ENCODE measurements at places on chromosomes 16 and 17. TPM values are rescaled to one million over a fixed set of nuclear protein-coding genes. Genes with fewer than 3 reads are reported as not detected.

DNA sequence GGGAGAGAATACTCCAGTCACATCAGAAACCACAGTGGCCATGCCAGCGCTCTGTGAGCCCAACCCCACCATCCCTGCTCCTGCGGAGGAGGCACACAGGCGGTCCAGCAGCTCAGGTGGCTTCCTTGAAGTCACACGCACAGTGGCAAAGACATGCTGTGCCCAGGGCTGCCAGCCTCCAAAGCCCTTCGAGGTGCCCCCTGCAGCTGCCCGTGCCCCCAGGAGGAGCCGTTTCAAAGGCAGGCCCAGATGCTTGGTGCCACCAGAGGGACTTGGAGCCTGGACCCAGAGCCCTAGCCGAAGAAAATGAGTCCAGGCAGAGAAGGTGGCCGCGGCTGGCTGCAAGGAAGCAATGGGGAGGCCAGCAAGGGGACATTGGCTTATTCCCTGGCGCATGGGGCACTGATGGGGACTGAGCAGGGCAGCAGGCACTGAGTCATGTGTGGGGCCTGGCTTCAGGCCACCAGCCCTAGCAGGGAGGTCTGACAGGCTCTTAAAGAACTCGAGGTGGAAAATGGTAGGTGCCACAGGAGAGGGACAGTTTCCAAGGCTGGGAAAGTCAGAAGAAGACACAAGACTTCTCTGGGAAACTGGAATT, 17.2 kb upstream of the CACNG1 start:
- peak; percentile 21 for DNase-seq

- DNase-seq, result no peak
Observed at GRCh38 chr16:1932050-1933028, 10.7 kb downstream of the MSRB1 start.

DNA sequence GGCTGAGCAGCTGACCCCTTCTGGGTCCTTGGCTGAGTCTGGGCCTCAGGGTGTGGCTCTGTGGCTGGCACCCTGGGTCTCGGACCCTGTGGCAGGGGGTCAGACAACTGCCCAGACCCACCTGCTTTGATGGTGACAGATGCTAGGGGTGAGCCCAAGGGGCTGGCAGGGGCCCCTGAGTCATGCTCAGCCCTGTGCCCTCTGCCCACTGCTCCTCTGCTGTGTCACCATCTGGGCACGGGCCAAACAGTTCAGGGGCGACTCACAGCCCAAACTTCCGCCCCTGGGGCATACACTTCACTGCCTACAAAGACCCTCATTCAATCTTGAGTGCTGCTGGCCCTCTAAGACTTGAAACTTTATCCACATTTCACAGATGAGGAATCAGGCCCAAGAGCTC, 5.7 kb downstream of the ADGRG1 start:
- DNase-seq, result peak; percentile 91

The SBK1 gene
- not detected for total RNA-seq

- no peak for DNase-seq
Observed at GRCh38 chr16:13269359-13269758, 368.0 kb downstream of the SHISA9 start.

Data from MG63 (cell line).